ENCODE measurements at places on chromosomes 5 and 9.

DNA sequence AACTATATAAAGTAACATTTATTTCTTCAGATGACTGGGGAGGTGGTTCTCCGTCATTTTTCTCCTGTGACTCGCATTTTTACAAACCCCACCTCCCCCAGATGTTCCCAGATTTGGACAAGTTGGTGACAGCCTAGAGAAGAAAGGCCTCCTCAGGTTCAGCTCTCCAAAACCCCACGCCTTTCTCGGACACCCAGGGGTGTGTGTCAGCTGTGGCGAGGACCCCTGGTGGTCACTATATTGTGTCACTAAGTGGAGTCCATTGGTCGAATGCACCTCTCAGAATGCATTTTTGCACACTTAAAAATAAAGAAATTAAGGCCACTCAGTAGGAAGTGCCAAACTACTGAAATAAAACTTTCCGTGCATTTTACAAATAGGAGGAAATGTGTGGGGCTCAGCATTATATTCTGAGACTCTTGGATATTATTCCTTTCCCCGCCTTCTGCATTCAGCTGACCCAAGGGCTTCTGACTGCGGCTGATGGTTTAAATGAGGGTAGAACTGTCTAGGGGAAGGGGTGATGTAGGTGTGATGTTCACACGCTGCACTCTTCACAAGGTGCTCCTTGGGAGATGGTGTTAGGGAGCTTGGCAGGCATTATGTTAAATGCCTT lies 47.6 kb downstream of the ACO1 start:
- DNase-seq: peak; percentile 23

- DNase-seq: no peak
Measured at GRCh38 chr9:115978659-115979096, 174.9 kb upstream of the PAPPA start.

DNA sequence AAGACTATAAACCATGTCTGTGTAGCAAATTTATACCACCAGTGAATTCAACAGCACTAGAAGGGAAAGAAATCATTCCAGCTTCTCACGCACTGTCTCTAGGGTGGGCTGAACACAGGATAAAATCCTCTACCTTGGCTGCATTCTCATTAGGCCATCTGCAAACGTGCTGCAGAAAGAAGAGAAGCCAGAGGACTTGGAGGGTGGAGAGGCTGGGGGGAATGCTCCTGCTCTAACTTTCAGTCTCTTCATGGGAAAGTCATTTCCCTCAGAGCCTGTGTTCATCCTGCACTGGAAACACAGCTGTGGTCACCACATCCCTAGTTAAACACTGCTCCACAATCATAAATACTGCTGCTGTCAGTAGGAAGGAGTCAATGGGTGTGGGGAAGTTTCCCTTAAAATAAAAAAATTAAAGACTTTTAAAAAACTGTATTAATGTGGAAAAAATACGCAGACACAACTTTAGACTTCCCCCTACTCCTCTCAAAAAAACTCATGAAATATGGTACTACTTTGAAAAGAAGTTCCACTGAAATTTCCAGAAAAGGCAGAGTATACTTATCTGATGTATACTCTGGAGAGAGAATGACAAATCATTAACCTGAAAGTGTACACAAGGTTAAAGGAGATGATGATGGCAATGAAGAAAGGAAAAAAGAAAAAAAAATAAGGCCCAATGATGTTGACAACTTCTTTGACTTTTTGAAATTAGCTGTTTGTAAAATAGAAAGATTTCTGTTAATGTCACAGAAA lies 46.8 kb downstream of the LHFPL2 start:
- DNase-seq: no peak

DNA sequence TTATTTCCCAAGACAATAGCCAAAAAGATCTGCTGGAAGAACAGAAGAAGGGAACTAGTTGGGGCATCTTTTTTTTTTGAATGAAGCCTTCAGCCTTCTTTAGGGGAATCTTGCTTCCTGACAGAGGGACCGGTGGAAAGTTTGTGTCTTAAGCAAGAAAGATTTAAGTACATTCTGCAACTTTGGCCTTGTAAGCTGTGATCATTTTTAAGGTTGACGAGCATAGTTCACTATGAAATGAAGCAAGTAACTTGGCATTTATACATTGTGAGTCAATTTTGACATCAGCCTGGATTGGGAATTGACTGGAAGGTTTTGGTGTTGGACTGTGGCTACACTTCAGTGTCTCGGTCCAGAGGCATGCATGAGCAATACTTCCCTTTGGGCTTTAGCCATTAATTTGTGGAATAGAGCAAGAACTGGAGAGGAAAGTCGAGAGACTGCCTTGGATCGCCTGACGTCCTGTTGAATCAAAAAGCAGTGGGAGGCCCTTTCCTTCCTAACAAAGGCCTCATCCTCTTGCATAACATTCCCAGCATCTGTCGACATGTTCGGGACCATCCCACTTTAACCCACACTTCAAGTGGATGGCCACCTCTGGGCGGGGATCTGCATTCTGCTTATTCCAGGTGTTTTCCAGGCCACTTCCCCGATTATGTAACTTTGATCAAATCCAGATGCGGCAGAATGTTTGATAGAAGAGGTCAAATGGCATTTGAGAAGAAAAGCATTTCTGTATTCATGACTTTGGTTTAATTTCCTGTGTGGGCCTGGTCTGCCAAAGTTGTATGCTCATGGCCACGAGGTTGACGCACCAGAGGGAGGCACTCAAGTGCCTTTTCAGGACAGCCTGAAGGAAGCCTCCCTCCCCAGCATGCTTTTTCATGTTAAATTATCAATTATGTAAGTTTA lies 12.5 kb downstream of the ABL1 start:
- DNase-seq: no peak

GRCh38 chr5:133709209-133709725 lies 96.9 kb upstream of the FSTL4 start:
- DNase-seq: no peak

DNA sequence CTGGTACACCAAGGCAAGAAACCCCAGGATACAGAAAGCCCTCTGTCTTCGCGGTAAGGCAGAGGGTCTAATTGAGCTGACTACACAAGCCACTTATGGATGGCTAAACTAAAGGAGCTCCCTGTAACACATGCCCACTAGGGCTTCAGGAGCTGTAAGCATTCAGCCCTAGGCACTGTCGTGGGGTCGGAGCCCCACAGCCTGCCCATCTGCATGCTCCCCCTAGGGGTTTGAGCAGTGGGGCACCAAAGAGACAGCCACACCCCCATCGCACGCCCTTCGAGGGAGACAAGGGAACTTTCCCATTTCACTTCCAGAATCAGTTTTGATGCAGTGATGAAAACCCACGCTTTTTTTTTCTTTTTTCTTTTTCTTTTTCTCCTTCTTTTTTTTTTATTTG lies 11.0 kb upstream of the MTMR12 start:
- no peak for DNase-seq

GRCh38 chr5:175738602-175739133 lies 80.8 kb downstream of the HRH2 start:
- DNase-seq: no peak

- DNase-seq: no peak
Measured at GRCh38 chr9:121976751-121977150, 116.4 kb downstream of the TTLL11 start.

- no peak for DNase-seq
Measured at GRCh38 chr9:106864373-106865143, 1.6 kb downstream of the ZNF462 start.
